ENCODE measurements at places on chromosomes 1 and 21.
A peak's percentile ranks its signal among the peaks of the same experiment; 100 is the strongest.

DNA sequence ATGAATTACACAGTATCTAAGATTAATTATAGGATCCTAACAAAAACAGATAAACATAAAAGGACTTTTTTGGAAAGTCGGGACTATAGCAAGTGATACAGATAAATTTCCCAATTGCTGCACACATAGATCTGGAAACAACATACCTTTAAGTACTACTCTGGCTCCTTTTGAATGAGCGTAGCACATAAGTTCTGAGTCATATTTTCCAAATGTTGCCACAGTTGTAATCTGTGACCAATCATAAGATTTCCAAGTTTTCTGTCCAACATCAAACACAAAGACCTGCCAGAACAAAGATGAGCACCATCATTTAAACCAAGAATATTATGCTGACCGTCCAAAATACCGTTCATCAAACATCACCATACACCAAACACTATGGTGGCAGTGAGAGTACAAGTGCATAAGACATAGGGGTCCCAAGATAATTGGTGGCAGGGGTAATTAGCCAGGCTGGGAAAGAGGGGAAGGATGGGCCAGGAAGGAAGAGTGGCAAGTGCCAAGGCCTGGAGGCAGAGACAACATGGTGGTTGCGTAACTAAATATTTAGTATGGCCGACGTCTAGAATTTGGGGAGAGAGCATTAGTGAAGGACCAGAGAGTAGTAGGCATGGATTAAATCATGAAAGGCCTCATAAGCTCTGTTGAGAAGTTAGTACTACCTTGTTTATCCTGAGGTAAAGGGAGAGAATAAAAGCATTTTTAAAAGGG lies 3.6 kb downstream of the CTBS start:
- DNase-seq = peak; percentile 13

- DNase-seq = peak; percentile 34
Observed at GRCh38 chr1:108661030-108661609, at the start of gene HENMT1. HENMT1 (minus strand) TSS chr1:108661093; CDS start chr1:108659884, 1,209 bp downstream.

DNA sequence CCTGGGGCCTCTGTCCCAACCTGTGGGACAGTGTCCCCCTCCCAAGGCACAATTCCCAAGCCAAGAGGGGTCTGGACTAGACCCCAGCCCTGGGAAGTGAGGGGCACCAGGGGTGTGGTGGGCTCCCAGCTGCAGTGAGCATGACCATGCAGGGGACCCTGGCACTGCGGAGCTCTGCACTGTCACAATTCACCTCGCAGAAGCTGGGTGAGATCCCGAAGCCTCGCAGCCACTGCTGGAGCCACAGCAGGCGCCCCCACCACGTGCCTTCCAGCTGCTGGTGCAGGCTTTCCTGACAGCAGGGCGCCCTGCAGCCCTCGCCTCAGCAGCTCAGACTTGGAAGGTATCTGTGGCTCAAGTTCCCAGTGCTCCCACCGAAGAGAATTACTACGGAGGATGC lies 10.0 kb upstream of the SRARP start:
- no peak for DNase-seq

- DNase-seq = no peak
Observed at GRCh38 chr1:44237721-44238457, 24.6 kb downstream of the DMAP1 start.

DNA sequence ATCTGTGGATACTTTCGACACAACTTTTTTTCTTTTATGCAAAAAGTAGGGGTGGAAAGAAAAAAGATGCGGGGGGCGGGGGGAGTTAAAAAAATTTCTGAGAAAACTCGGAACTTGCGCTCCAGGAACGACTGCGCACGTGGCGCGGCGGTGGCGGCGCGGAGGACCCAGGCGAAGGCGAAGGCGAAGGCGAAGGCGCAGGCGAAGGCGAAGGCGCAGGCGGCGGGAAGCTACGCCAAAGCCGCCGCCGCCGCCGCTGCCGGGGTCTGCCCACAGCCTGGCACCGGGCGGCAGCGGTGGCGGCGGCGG lies 208 bp upstream of the BARHL2 start:
- DNase-seq = no peak

DNA sequence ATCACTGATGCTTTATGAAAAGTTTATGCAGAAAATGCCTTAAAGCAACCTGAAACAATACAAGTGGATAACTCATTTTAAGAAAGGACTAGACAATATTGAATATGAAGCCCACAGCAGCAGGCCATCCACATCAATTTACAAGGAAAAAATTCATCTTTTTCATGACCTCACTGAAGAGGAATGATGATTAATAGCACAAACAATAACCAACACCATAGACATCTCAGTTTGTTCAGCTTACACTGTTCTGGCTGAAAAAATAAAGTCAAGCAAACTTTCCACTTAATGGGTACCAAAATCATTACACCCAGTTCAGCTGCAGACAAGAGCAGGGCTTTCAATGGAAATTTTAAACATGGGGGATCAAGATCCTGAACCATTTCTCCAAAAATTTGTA lies 380.6 kb upstream of the NEGR1 start:
- DNase-seq = peak; percentile 4

GRCh38 chr1:115299266-115299665 lies 38.8 kb downstream of the NGF start:
- no peak for DNase-seq

DNA sequence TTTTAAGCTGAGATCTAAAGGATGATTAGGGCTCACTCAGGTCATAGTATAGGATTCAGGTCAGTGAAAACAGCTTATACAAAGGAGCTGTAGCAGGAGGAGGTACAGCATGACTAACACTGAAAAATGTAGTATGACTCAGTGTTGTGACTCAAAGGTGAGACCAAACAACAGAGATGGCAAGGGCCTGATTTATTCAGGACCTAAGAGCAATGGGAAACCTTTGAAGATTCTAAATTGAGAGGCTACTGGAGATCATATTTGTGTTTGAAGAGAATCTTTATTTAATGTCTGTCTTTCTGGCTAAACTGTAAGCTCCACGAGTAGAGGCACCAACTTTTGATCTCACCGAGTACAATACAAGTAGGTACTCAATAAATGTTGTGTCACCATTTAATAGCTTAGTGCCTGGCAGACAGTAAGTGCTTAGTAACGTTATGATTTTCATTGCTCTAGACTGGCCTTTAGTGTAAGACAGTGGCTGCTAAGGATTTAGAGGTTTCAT lies 43.5 kb downstream of the PRKAA2 start:
- DNase-seq = peak; percentile 70

GRCh38 chr1:91894036-91894761 lies 8.2 kb upstream of the TGFBR3 start:
- DNase-seq = no peak

DNA sequence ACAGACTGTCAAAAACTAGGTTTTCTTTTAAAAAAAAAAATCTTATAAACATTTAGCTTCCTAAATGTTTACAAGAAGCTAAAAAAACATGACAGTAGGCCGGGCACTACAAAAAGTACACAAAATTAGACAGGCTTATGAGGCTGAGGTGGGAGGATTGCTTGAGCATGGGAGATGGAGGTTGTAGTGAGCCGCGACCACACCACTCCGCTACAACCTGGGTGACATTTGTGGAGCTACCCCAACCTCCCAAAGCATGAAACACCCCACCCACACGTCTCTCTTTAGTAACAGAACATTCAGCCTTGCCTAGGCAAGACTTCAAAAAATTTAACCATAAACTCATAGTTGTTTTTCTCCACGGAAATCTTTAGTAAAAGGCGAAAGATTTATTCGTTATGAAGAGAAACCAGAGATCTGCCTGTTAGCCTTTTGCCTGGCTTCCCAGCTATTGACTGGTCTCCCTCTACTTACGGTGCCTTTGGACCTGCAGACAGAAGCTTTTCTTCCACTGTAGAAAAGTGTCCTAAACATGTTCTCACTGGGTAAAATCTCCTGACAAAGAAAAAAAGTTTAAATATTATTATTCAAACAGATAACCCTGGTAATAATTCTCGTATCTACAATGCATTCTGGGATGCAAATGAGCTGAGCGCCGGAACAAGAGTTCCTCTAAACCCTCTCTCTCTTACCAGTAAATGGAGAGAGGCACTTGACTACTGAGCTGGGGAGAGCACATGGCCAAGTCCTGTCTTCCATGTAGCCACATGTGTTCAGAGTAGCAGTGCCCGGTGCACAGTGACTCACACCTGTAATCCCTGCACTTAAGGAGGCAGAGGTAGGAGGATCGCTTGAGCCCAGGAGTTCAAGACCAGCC lies 9.2 kb downstream of the RNU5D-1 start:
- DNase-seq = peak; percentile 83

GRCh38 chr1:113899111-113899510 lies 5.5 kb downstream of the AP4B1 start:
- no peak for DNase-seq

Measured in HS-5 (cell line).